EH (cell line): ENCODE measurements at places on chromosomes 5 and 9.

- DNase-seq = no peak
Observed at GRCh38 chr5:176797456-176798050, 12.8 kb upstream of the UNC5A start.

DNA sequence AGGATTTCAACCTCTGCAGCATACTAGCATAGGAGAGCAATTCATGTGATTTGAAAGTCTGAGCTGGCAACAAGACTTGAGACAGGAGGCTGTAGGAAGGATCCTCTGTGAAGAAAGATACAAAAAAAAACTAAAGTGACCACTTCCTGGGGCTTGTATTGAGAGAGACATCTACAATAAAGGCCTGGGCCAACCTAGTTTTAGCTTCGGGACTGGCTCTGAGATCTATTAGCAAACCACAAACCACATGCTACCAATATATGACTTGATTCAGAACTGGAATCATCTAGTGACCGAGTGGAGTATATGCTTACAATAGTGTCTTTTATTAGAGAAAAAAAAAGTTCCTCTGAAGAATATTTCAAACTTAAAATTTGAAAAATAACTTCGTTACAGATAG, 1448.9 kb upstream of the CDH6 start:
- DNase-seq = no peak

- DNase-seq = no peak
Observed at GRCh38 chr9:75615284-75615683, 275.2 kb upstream of the PCSK5 start.

DNA sequence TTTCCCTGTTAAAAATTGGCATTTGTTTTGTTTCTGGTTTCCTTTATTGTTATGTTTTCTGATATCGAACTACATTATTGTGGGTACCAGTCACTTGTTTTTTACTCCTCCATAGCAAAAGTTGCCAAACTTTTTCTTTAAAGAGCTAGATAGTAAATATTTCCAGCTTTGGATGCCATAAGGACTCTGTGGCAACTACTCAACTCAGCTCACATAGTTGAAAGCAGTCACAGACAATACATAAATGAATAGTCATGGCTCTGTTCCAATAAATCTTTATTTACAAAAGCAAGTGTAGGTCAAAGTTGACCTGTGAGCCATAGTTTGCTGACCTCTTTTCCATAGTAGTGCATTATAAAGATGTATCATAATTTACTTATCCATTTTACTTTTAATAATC, 305.0 kb downstream of the RASEF start:
- DNase-seq = no peak

DNA sequence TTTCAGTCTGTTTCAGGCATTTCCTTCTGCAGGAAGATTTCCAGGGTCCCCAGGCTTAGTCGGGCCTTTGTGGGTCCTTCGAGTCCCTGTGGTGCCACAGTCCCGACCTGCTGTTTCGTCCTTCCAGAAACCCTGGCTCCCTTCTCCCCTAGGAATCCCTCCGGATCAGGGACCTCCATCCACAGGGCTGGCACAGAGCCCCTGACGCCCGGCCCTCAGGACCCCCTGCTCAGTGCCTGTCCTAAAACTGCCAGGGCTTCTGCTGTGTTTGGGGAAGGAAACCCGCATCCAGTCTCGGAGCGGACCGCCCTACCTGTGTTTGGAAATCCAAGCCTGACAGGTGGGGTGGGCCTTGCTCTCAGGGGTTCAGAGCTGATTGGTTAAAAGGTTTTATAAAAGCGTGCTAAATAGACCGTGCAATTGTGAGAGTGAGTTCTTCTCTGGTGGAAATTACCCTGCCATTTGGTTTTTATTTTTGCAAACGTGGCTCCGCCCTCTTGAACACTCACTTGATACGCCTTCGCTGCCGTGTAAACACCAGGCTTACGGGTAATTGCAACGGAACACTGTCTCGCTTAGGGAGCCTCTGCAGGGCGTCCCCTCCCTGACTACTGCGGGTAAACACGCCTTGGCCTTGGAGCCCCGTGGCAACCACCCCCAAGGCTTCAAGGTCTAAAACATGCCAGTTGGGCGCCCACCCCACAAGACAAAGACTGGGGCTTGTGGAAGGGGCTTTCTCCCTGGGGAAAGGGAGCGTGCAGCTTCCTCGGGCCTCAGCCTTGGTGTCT, 121.2 kb downstream of the PHF2 start:
- DNase-seq = no peak

DNA sequence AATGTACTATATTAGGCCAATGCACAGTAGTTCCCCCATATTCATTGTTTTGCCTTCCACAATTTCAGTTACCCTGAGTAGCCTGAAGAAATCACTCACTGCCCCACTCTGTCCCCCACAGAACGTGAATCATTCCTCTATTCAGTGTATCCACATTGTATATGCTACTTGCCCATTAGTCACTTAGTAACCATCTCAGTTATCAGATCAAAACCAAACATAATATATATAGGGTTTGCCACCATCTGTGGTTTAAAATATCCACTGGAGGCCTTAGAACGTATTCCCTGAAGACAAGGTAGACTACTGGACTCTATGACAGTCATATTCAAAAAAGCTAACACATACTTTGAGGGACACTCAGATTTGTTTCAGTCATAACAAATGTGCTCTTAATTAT, 465.7 kb upstream of the RGMB start:
- DNase-seq = peak; percentile 85

- peak; percentile 41 for DNase-seq
Observed at GRCh38 chr9:107847978-107848964, 358.7 kb upstream of the KLF4 start.
